GM12892 (cell line): ENCODE measurements at places on chromosomes 1 and 21.

DNA sequence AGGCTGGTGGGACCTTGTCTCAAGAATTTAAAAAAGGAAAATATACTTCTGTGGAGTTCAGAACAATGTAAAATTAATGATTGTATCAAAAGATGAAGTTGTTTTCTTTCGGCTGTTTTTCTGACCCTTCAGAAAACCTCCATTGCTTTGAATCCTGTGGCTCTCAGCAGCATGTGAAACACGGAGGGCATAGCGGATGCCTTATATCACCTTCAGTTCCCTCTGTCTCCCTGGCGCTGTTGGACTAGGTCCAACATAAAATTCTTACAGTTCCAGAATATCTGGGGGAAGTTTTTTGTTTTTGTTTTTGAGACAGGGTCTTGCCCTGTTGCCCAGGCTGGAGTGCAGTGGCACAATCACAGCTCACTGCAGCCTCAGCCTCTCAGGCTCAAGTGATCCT, 7.4 kb downstream of the ZBTB8A start:
- no peak for DNase-seq

DNA sequence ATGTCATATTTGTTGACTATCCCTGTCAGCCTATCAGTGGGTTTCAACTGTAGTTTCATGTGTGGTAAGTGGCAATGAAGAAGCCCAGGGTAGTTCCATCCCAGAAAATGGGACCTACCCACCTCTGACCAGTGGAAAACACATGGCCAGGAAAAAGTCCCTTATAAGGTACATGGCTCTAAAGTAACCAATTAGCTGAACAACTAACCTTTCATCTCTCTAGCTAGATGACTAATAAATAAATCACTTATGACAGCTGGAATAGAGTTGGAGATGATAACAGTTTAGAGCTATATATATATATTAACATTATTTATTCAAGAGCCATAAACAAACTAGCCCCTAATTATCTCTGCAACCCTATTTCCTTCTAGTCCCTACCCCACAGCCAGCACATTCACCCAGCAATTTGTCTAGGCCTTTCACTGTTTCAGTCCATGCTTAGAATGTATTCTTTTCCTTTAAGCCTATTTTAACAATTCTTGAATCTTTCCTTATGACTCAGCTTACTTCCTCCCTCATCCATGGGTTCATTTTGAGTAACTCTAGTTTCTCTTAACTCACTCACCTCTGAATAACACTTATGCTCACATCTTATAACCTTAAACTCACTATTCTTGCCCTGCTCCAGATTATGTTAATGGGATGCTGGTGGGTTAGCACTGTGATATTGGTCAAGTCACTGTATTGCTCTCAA, 83.7 kb downstream of the TNFSF18 start:
- DNase-seq = no peak

DNA sequence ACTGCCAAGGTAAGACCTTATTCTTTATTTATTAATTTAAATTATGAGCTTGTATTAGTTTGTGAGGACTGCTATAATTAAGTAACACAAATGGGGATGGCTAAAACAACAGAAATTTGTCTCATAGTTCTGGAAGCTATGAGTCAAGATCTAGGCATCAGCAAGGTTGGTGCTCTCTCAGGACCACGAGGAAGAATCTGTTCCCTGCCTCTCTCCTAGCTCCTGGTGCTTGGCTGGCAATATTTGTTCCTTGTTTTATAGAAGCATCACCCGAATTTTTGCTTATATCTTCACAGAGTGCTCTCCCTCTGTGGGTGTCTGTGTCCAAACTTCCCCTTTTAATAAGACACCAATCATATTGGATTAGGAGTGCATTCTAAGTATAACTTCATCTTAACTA, 41.4 kb upstream of the CCDC190 start:
- DNase-seq = no peak

DNA sequence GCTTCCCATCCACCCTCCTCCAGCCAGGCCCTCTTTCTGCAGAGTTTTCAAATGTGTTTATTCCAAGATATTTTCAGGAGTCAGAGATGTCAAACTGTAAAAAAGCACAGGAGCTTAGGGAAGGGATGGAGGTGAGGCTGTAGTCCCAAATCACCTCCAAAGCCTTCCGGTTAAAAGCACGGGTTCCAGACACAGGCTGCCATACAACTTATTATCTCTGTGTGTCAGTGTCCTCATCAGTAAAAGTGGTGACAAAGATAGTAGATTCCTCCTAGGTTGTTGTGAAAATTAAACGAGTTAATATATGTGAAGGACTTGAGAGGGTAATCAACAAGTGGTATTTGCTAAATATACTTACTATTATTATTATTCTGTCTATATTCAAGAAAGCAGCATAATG, 15.1 kb downstream of the S100A7A start:
- DNase-seq = no peak

GRCh38 chr1:208280681-208281450, 36.7 kb upstream of the PLXNA2 start:
- DNase-seq = no peak

GRCh38 chr1:84847253-84848250, 45.5 kb downstream of the LPAR3 start:
- DNase-seq = no peak

- DNase-seq = no peak
Observed at GRCh38 chr1:20137604-20138003, 1.5 kb upstream of the PLA2G2F start.

- peak; percentile 32 for DNase-seq
Observed at GRCh38 chr1:40078512-40079333, 18.3 kb downstream of the PPT1 start.

- DNase-seq = no peak
Observed at GRCh38 chr1:224931605-224932004, 2.1 kb downstream of the DNAH14 start.

- no peak for DNase-seq
Observed at GRCh38 chr1:160162931-160163330, 11.5 kb downstream of the ATP1A4 start.

DNA sequence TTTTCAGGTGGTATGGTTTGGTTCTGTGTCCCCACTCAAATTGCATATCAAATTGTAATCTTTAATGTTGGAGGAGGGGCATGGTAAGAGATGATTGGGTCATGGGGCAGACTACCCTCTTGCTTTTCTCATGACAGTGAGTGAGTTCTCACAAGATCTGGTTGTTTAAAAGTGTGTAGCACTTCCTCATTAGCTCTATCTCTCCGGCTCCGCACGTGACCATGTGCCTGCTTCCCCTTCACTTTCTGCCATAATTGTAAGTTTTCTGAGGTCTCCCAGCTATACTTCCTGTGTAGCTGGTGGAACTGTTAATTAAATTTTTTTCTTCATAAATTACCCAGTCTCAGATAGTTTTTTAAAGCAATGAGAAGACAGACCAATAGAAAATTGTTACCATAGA, 843.2 kb downstream of the AMY1C start:
- no peak for DNase-seq

DNA sequence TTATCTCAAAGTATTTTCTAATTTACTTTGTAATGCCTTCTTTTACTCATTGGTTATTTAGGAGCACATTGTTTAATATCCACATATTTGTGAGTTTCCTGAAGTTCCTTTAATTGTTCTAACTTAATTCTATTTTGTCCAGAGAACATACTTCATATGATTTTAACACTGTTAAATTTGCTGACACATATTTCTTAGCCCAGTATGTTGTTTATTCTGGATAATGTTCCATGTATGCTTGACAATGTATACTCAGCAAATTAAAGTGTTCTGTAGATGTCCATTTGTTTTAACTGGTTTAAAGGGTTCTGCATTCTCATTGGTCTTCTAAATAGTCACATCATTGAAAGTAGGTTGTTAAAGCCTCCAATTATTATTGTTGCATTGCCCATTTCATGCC, 643.7 kb upstream of the NR5A2 start:
- DNase-seq = no peak

DNA sequence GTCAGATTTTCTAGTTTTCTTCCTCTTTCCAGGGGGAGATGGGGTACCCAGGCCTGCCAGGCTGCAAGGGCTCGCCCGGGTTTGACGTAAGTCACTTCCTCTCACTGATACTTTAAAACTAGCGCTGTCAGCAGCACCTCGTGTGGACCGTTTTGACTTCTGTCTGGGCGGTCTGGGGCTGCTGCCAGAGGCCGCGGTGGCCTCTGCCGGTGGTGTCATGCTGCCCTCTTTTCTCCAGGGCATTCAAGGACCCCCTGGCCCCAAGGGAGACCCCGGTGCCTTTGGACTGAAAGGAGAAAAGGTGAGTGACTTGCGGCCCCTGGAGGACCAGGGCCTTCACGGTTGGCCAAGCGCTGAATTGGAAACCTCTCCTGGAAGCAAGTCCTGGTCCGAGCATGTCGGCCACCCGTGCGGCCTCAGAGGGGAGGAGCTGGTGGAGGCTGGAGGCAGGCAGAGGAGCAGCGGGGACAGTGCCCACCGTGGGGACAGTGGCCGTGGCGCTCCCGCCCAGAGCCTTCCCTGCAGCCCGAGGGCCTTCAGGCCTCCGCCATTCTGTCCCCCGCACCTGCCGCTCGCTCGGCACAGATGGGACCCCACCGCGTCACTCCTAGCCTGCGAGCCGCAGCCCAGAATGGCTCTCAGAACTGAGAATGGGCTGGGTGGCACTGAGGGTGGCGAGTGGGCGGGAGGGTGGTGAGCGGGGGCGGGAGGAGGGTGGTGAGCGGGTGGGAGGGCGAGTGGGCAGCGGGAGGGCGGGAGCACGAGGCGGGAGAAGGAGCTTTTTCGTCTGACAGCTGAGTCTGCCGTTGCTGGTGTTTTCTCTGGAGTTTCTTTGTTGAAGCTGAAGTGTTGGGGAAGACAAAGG, 9.4 kb downstream of the COL6A1 start:
- DNase-seq = no peak

DNA sequence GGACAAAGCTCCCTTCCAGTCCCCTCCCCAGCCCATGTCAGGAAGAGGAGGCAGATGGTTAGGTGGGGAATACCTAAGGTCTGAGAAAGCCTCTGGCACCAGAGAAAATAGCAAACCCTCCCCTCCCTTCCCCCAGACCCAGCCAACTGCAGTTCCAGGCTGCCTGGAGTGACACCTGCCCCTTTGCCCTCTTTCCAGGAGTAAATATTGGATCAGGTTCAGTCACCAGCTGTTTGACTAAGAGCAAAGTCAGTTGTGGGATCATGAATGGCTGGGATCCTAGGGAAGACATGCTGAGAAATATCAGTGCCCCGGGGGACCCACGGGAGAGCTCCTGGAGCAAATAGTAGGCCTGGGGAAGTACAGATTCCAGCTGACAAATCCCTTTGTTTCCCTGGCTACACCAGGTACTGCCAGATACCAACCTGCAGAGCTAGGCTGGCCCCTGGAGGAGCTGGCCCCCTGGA, 12.2 kb upstream of the CDK18 start:
- no peak for DNase-seq

DNA sequence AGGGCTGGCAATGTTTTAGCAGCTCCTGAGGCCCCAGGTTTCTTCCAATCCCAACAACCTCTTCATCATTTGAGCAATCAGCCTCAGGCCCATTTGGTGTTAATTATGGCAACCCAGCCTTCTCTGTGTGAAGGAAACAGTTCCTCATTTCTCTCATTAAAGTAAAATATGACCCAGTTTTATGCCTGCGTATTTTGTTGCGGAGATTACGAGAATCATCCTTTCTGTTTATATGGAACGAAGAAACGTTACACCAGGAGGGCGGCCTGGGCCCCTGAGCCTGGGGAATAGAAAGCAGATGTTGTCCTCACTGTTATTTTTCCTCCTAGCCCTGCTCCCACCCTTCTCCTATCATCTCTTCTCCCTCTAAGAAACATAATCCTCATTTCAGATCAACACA, 332.2 kb upstream of the USP24 start:
- no peak for DNase-seq

DNA sequence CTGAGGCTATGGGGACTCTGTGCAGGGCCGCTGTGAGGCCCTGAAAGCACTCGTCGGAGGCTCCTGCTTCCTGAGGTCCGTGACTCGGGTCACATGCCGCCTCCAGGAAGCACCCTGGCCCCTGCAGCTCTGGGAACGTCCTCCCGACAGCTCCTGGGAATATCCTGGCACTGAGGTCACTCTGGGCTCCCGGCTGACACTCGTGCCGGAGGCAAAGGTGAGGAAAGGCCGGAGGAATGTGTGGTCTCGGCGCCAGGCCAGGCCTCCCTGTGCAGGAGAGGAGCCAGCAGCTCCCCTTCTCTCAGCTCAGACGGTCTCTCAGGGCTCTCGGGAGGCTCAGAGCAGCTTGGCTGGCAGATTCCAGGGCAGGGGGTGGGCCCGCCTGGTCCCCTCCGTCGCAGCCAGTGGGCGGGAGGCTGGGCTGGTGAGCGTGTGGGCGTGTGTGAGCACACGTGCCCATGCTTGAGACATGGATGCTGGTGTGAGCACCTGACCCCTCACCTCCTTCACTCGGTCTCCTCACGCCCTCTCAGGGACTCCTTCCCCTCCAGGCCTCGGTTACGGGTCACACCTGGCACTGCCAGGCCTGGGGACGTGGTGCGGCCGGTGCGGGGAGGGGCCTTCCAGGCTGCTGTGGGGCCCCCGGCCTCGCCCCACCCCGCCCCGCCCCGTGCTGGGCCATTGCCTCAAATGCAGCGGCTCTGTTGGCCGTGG, 5.5 kb upstream of the RNF223 start:
- DNase-seq = peak; percentile 68

DNA sequence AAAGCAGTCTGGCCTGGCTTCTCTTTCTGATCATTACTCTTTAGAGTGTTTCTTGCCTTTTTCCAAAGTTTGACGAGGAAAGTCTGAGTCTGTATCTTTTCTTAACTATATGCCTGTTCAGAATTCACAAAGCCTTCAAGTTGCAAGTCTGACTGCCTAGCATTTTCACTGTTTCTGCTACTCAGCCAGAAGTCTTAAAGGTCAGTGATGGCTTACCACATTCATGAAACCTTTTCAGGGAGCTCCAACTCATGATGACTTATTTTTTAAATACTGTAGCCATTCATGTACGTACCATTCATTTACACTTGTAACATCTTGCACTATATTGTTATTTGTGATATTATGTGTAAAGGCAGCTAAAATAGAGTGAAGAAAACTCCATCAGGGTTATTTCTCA, 58.2 kb downstream of the TNFSF4 start:
- no peak for DNase-seq

DNA sequence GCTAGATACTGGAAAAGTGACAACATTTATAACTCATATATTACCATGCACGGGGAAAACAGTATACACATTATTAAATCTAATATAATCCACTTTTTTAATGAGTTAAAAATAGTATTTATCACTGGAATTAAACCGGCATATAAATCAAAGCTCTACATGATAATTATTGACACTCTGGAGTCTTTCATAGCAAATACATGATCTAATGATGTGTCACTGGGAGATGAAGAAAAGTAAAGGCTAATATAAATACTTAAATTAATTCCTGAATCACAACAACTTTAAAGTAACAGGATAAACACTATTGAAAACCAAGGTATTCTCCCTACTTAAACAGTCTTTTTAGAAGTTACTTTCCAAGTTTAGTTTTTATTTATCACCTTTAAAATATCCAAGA, 52.4 kb upstream of the ASPM start:
- DNase-seq = no peak

DNA sequence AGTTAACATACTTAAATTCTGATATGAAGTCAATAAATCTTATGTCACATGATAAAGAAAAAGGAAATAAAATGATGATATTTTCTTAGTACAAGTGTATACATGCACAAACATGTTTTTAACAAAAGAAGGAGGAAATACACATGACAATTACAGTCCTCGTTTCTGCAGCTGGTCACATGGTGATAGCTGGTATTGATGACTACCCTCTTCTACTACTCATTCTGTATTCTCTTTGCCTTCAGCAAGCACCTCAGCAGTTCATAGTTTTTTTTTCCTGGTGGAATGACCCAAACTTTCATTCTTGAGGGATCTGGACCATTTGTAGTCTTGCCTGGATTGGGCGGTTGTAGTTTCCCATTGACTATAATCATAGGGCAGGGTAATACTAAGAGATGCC, 64.4 kb upstream of the CFAP126 start:
- DNase-seq = no peak

GRCh38 chr1:58779801-58780382, 4.0 kb downstream of the JUN start:
- no peak for DNase-seq
